ENCODE measurements at places on chromosomes 11 and 22.
A peak's percentile ranks its signal among the peaks of the same experiment; 100 is the strongest.

GRCh38 chr11:66293777-66294625, 2.3 kb downstream of the TMEM151A start:
- DNase-seq: no peak

DNA sequence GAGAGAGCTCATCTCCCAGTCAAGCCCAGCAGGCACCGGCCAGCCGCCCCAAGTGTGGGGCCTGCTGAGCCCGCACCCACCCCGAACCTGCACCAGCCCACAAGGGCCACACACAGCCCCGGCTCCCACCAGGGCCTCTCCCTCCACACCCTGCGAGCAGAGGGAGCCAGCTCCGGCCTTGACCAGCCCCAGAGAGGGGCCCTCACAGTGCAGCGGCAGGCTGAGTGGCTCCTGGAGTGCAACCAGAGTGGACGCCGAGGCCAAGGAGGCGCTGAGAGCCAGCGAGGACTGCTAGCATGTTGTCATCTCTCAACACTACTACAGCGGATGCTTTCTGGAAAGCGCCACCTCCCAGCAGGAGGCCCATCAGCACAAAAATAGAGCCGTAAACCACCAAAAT, 10.9 kb downstream of the DEFB108B start:
- DNase-seq: no peak

GRCh38 chr22:40509401-40510134, 127.0 kb downstream of the MRTFA start:
- DNase-seq: no peak

- peak; percentile 70 for DNase-seq
Measured at GRCh38 chr11:58575377-58576020, at the start of gene LPXN. Gene LPXN, minus strand, starts transcription at chr11:58575856. Its CDS starts 84 bp downstream, at chr11:58575772.

GRCh38 chr11:35980686-35981390, 37.0 kb downstream of the LDLRAD3 start:
- DNase-seq: no peak

DNA sequence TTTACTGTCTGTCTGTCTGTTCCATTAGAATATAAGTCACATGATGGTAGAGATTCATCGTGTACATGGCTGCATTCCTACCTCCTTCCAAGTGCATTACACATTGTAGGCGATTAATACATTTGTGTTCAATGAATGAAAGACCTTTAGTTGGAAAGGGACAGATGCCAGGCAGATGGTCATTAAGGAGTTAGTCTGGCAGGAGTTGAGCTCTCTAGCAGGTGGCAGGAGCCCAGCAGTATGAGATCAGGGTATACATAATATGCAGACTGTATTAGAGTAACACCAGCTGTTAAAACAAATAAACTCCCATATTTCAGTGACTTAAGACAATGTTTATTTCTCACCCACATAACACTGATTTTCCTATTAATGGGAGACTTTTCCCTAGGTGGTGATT, 147.7 kb upstream of the LARGE1 start:
- no peak for DNase-seq

- no peak for DNase-seq
Measured at GRCh38 chr11:70586261-70587074, 188.1 kb downstream of the CTTN start.

DNA sequence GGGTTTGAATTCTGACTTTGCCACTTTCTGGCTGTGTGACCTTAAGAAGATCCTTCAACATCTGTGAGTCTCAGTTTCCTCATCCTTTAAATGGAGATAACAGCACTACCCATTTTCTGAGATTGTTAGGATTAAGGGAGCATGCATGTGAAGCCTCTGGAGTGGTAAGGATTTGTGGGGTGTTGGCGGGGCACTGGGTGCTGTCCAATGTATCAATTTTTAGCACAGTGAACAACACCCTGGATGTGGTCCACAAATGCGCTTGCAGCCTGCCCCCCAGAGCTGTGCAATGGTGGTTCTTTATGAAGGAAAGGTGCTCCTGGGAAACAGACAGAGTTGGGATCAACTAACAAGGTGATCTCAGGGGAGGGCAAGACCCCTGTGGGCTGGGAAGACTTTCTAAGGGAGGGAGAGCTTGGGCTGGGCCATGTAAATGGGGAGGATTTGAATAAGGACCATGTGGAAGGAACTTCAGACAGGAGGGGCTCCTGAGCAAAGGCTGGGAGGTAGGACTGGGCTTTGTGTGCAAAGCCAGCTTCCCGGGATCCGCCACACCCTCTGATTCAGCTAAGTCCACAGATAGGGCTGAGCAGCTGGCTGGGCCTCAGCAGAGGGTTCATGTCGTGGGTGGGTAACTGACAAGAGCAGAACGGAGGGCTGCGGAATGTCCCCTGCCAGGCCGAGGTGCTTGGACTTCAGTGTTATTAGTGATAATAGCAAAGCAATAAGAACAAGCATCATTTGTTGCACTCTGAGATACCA, 22.7 kb upstream of the RASD2 start:
- no peak for DNase-seq

DNA sequence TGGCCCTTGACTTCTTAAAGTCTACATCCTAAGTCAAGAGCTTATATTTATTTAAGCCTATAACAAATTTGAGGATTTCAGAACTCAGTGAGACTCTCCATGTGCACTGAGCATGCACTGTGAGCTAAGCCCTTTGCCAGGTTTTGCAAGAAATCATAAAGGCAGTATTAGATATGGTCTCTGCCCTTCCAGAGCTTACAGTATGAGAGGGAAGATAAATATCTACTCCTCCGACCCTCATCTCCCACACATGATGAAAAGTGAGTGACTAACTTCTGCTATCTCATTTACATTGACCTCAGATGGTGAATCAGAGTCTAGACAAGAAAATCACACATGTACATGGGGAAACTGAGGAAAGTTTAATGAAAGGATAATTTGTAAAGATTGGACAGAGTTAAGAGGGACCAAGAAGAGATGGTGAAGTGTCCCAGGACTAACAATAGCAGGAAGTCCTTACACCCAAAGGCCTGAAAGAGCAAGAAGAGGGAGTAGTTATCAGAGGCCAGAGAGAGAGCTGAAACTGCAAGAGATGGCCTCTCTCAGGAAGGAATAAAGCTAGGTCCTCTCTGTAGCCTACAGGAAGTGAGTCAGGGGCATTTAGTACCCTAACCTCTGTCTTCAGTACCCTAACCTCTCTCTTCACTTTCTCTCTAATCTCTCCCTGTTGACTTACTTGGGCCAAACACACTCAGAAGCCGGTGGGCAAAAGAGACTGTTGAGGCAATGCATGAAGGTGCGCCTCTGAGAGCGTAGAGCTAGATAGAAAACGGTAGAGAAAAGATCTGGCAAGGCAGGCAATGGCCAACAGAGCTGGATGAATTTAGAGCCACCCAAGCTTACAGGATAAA, 23.0 kb upstream of the BLID start:
- no peak for DNase-seq

DNA sequence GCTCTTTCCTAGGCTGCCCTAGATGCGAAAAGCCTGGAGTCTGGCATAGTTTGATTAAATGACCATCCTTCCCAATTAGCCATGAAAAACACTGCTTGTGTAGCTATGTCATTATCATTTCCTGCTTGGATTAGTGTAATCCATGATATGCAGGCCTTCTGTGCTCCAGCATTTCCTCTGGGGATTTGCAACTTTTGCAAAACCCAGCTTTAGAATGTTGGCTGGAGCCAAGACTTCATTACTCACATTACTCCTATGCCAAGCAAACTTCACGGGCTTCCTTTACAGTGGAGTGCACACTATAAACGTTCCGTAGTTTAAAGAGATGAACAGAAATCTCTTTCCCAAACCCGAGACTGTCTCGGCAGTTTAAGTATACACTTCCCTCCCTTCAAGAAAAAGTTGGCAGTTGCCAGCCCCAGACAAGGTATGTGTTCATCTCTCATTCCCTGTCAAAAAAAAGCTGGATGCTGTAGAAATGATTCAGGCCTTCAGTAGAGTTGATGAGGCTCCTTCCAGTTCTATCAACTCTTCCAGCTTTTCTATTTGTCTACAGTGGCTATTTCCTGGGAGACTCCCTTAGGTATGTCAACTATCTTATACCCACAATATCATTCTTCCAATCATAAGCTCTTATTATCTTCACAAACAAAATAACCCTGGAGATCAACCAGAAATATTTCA, 180.0 kb downstream of the MAML2 start:
- DNase-seq: no peak

DNA sequence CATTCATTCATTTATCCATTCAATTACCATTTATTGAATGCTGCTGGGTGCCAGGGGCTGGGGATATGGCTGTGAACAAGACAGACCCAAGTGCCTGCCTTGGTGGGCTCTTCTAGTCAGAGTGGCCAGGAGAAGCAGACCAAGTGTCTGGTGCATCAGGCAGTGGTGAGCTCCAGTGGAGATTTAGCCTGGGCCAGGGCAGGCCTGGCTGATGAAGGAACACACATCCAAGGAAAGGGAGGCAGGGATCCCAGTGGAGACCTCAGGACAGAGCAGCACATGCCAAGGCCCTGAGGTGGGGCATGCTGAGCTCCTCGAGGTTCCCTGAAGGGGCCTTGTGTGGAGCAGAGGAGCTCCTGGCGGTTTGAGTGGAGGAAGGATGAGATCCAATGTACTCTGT, 46.6 kb upstream of the SMIM38 start:
- no peak for DNase-seq

Data from CD4-positive, CD25-positive, alpha-beta regulatory T cell (primary cell).